ENCODE measurements at places on chromosomes 3 and 15.

DNA sequence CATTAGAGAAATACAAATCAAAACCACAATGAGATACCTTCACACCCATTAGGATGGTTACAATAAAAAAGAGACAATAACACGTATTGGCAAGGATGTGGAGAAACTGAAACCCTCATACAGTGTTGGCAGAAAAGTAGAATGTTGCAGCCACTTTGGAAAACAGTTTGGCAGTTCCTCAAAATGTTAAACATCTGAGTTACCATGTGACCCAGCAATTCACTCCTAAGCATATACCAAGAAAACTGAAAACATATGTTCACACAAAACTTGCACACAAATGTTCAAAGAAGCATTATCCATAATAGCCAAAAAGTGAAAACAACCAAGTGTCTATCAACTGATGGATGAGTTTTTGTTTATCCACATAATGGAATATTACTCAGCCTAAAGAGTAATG, 166.9 kb upstream of the FAM3D start:
- no peak overlapping the region for H3K4me3 ChIP-seq
- DNase-seq: no peak
- no peaks in the 10 kb centered on the region for H3K4me1 ChIP-seq
- no peaks in the 10 kb centered on the region for H3K27me3 ChIP-seq
- H3K27ac ChIP-seq: no peak overlapping the region

DNA sequence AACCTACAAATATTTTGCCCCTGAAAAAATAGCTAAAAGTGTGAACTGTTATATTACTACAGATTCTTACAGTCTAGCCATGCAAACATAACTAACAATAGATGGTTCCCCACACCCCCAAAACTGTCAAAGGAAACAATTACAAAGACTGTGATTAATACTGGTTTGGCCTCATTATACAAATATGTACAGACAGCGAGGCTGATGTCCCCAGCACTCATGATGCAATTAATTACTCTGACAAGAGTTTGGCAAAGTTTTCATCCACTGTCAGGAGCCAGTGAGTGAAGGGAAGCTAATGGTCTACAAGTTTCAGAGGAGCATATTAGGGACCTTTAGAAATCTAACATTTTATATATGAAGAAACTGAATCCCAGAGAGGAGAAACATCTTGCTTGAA, 61.0 kb downstream of the HMG20A start:
- H3K27ac ChIP-seq: no peak overlapping the region
- no peaks in the 10 kb centered on the region for H3K27me3 ChIP-seq
- DNase-seq: no peak
- no peaks in the 10 kb centered on the region for H3K4me1 ChIP-seq
- no peak overlapping the region for H3K4me3 ChIP-seq

- peaks cover 6% of the 10 kb centered on the region for H3K27me3 ChIP-seq
- H3K4me3 ChIP-seq: no peak overlapping the region
- no peaks in the 10 kb centered on the region for H3K4me1 ChIP-seq
- no peak overlapping the region for H3K27ac ChIP-seq
Observed at GRCh38 chr3:14824646-14825045, 5.9 kb downstream of the FGD5 start.

GRCh38 chr15:101122266-101122665, 129.6 kb downstream of the CHSY1 start:
- no peak for DNase-seq
- H3K4me1 ChIP-seq: peaks cover 36% of the 10 kb centered on the region
- no peaks in the 10 kb centered on the region for H3K36me3 ChIP-seq
- H3K27me3 ChIP-seq: no peaks in the 10 kb centered on the region

DNA sequence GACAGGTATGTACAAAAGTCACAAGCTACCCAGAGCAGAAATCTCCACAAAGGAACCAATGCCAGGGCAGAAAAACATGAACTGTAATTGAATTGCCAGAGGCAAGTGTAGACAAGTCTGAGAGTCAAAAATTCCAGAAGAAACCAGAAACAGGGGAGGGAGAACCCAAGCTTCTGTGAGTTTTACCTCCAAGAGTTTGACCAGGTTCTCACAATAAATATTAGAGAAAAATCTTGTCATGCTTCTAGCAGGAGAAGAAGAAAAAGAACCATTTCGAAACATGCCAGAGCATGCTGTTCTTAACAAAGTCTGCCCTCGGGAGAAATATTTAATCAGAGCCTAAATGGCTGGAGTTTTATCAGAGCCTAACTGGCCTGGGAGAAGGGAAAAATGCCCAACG, 32.5 kb upstream of the AP3B2 start:
- no peaks in the 10 kb centered on the region for H3K27me3 ChIP-seq
- H3K27ac ChIP-seq: no peak overlapping the region
- DNase-seq: no peak
- H3K36me3 ChIP-seq: peaks cover 3% of the 10 kb centered on the region

- no peaks in the 10 kb centered on the region for H3K27me3 ChIP-seq
- H3K27ac ChIP-seq: no peak overlapping the region
- H3K36me3 ChIP-seq: peaks cover 15% of the 10 kb centered on the region
- H3K4me1 ChIP-seq: no peaks in the 10 kb centered on the region
Observed at GRCh38 chr15:49145651-49146609, 9.5 kb downstream of the COPS2 start.

Data from GM12878 (cell line).